ENCODE measurements at places on chromosomes 4 and X.

DNA sequence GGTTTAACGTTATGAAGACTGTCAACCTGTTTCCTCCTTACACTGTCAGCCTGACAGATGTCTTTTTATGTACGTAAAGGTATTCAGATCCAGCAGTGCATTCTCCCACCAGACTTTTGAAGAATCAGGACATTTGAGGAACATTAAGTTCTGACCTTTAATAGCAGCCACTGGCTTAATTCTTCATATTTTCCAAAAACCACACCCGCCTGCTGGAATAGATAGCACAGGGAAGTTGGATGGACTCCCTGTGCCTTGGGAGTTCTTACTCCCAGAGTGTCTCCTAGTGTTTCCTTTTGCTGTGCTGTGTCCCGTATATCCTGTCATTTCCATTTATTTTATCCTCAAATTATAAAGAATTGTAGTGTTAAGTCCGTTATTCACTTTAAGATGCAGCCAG lies 94.5 kb downstream of the AFF1 start:
- no peak for DNase-seq

GRCh38 chr4:79609817-79610216 lies 201.8 kb upstream of the GK2 start:
- DNase-seq = no peak

DNA sequence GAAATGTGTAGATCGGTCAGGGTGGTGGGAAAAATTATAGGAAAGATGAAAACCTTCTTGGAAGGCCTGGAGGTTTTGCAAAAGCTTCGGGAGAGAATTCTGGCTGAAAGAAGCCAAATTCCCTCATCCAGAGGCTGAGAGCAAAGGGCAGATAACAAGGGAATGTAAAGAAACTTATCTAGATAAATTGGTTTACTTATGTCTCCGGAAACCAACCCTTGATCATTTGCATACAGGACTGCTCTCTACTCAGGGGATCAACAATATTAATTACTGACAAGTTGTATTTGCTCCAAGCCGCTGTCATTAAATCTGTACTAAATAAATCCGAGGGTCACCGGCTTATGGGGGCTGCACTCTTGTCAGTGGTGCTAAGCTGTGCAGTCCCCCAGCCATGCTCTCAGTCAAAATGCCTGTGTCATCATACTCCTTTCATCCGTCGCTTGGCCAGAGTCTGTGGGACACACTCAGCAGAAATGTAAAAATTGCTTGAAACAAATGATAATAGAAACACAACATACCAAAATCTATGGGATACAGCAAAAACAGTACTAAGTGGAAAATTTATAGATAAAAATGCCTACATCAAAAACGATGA lies 715.7 kb downstream of the KCTD8 start:
- DNase-seq = no peak

DNA sequence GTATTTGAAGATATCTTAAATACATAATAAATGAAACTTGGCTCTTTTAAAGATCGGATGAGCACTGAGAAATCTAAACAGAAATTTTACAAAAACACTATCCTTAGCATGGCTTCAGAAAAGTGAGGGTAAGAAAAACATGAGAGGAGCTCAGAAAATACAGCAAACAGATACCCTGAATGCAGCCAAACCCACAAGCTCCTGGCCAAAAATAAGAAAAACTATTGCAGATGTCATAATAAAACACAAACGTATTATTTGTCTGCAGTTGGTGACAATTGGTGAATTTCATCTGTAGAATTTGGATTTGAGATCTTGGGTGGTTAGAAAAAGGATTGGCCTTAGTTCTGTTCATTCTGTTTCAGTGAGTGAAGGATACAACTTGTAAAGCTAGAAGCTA lies 603.9 kb downstream of the INPP4B start:
- DNase-seq = no peak

Measured in stimulated activated CD8-positive, alpha-beta memory T cell treated with anti-CD3 and anti-CD28 coated beads, Interleukin-7, amount 100 ng/mL, for 24 hours (primary cell).